Body of pancreas (tissue), 4 donors: ENCODE measurements at places on chromosomes 3 and 15. TPM values are rescaled to one million over a fixed set of nuclear protein-coding genes. Genes with fewer than 3 reads are reported as not detected.

DNA sequence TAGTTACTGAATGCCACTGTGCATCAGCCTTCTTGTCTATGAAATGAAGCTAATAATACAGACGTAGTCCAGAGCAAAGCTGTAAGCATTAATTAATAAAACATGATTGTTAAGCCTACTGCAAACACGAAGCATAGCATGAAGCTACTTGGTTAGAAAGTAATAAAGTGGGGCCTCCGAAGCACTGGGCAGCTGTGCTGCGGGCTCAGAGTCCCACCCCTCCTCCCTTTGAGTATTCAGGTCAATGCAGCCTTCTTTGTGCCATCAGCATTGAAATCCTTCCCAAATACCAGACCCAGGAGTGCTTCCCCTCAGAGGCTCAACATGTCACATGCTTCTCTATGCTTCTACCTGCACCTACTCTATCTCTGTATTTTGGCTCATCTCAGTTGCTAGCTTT is 1112.6 kb downstream of the IGSF11 start:
- H3K27me3 ChIP-seq = no peaks in the 10 kb centered on the region
- no peak overlapping the region for H3K27ac ChIP-seq
- no peaks in the 10 kb centered on the region for H3K36me3 ChIP-seq
- no peak overlapping the region for H3K4me3 ChIP-seq
- no peak for DNase-seq

- no peaks in the 10 kb centered on the region for H3K27me3 ChIP-seq
- H3K27ac ChIP-seq = no peak overlapping the region
- no peaks in the 10 kb centered on the region for H3K36me3 ChIP-seq
- no peak overlapping the region for H3K4me3 ChIP-seq
Measured at GRCh38 chr3:197545101-197545500, 10.7 kb downstream of the BDH1 start.

The CIB1 gene
- 59.0 TPM for total RNA-seq

- DNase-seq = no peak
- H3K4me1 ChIP-seq = no peaks in the 10 kb centered on the region
- H3K4me3 ChIP-seq = no peak overlapping the region
- H3K27me3 ChIP-seq = no peaks in the 10 kb centered on the region
- no peaks in the 10 kb centered on the region for H3K36me3 ChIP-seq
Measured at GRCh38 chr3:171788546-171789351, 21.5 kb downstream of the PLD1 start.

DNA sequence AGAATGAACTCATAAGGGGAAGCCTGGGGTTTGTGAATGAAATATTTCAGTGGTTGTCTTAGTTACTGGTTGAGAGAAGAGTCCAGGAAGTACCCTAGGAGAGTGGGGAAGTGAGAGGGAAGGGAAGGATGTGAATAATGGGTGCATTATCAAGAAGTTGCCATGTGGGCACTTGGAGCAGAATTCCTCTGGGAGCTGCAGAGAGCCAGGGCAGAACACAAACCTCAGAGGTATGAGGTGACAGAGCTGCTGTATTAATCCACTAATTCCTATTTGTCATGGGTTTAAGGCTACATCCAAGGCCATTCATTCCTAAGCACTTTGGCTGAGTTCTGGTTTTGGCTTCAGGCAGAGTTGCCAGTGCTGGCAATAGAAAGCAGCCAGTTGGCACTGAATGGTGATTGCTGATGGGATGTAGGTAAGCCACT is 29.0 kb downstream of the NDUFB4 start:
- no peaks in the 10 kb centered on the region for H3K4me1 ChIP-seq
- no peak overlapping the region for H3K27ac ChIP-seq
- peaks cover 2% of the 10 kb centered on the region for H3K36me3 ChIP-seq
- DNase-seq = peak; percentile 13
- no peaks in the 10 kb centered on the region for H3K27me3 ChIP-seq

DNA sequence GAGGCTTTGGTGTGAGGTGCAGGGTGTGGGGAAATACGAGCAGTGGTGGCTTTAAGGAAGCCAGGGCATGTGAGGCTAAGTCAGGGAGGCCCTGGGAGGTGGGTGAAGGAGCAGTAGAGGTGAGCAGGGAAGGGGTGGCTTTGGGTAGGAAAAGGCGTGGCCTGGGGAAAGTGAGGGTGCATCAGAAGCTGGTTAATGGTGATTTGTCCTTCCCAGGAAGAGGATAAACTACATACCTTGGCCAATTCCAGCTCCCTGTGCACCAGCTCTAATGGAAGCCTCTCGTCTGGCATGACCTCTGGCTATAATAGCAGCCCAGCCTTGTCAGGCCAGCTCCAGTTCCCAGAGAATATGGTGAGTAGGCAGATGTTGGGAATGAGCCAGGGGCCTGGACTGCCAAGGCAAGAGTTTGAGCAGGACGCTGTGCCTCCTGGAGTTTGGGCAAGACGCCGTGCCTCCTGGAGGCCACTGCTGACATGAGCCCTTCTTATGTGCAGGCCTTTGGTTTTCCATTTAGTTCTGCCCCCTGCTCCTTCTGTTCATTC is 41.3 kb downstream of the CDAN1 start:
- H3K4me1 ChIP-seq = no peaks in the 10 kb centered on the region
- no peak overlapping the region for H3K4me3 ChIP-seq
- no peak for DNase-seq
- H3K27me3 ChIP-seq = no peaks in the 10 kb centered on the region

GRCh38 chr3:25427942-25428788 is at the start of gene RARB:
RARB (plus strand) TSS chr3:25428263; CDS start chr3:25428732, 469 bp downstream.
- no peak within 1 kb of the TSS for H3K4me3 ChIP-seq
- peak; percentile 67 for DNase-seq
- H3K27ac ChIP-seq = peak within 1 kb of the TSS; percentile 68
- no peaks in the 10 kb centered on the region for H3K36me3 ChIP-seq

The DALRD3 gene
- total RNA-seq = 72.6 TPM

The PLSCR1 gene
- total RNA-seq = 61.7 TPM

DNA sequence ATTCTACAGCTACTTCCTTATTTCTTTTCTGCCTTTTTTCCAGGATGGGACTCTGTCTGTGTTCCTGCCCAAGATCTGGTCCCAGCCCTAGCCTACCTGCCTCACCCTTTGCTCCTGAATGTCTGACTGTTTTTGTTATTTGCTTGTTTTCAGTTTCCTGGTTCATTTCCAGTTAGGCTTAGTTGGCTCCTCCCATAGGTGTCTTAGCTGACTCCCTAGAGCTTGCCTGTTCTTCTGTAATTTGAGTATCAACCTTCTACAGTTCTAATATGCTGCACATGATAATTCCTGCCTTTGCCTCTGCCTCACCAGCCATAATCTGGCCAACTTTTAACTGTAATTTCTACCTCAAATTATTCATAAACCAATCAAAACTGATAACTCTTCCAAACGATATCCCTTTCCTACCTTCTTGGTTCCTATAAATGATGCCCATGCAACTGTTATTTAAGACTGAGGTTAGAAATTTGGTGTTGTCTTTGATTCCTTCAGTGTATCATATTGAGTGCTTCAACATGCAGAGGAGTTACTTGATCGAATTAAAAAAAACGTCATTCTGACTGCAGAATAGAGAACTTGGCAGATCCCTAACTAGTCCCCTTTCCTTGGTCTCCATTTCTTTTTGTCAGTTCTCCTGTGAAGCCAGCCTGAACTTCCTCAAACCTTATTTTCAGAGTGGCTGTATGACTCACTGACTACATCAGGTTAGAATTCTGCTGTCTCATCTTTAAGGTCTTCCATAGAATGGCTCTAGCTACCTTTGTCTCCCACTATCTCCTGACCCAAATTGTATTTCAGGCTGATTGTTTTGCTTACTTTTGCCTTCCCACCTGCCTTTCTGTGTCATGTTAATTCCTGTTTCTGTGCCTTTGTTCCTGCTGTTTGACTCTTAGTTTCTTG is 8.4 kb downstream of the GOLM2 start:
- H3K36me3 ChIP-seq = no peaks in the 10 kb centered on the region
- H3K4me3 ChIP-seq = no peak overlapping the region
- peak; percentile 18 for DNase-seq
- no peaks in the 10 kb centered on the region for H3K27me3 ChIP-seq
- peak overlapping the region; percentile 40 for H3K27ac ChIP-seq
- peaks cover 30% of the 10 kb centered on the region for H3K4me1 ChIP-seq

The TNNC1 gene
- total RNA-seq = 0.99 TPM

GRCh38 chr3:148957586-148957985 is 33.8 kb upstream of the GYG1 start:
- H3K4me1 ChIP-seq = no peaks in the 10 kb centered on the region
- H3K27ac ChIP-seq = no peak overlapping the region
- no peak overlapping the region for H3K4me3 ChIP-seq
- no peaks in the 10 kb centered on the region for H3K36me3 ChIP-seq

The PROK2 gene
- not detected for total RNA-seq

- H3K36me3 ChIP-seq = no peaks in the 10 kb centered on the region
- no peaks in the 10 kb centered on the region for H3K27me3 ChIP-seq
- no peaks in the 10 kb centered on the region for H3K4me1 ChIP-seq
- no peak overlapping the region for H3K27ac ChIP-seq
Measured at GRCh38 chr3:25834346-25834745, 44.5 kb downstream of the OXSM start.

GRCh38 chr3:159805411-159805772 is 183.2 kb upstream of the IL12A start:
- H3K4me1 ChIP-seq = no peaks in the 10 kb centered on the region
- H3K36me3 ChIP-seq = no peaks in the 10 kb centered on the region

The STAC gene
- not detected for total RNA-seq

GRCh38 chr3:29319262-29319661 is 38.4 kb downstream of the RBMS3 start:
- H3K4me1 ChIP-seq = peaks cover 6% of the 10 kb centered on the region
- DNase-seq = no peak
- no peaks in the 10 kb centered on the region for H3K27me3 ChIP-seq
- no peak overlapping the region for H3K4me3 ChIP-seq

DNA sequence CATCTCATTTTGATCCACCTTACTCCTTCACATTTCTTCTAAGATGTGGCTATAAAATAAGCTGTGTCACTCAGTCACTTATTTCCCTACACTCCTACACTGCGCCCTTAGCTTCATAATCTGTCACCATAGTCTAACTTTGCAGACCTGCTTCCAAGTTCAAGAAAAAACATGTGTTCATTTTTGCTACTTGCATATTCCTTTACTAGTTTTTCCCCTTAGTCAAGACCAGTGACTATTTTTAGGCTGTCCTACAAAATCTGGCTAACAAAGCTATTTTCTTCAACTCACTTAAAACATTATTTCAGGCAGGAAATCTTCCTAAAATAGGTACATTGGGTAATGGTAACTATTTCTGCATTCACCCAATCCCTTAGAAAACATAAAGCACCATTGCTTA is 272.5 kb downstream of the TBC1D5 start:
- no peak for DNase-seq
- no peaks in the 10 kb centered on the region for H3K27me3 ChIP-seq
- no peak overlapping the region for H3K27ac ChIP-seq
- no peak overlapping the region for H3K4me3 ChIP-seq
- H3K4me1 ChIP-seq = no peaks in the 10 kb centered on the region

The CHMP2B gene
- total RNA-seq = 33.3 TPM

The FOXB1 gene
- total RNA-seq = not detected

The LYZL4 gene
- total RNA-seq = not detected

GRCh38 chr3:52202384-52203077 is 4.6 kb downstream of the ALAS1 start:
- H3K27ac ChIP-seq = no peak overlapping the region
- no peaks in the 10 kb centered on the region for H3K27me3 ChIP-seq
- H3K4me3 ChIP-seq = no peak overlapping the region
- peaks cover 24% of the 10 kb centered on the region for H3K4me1 ChIP-seq

The PATL2 gene
- 1.0 TPM for total RNA-seq

GRCh38 chr3:99933971-99934750 is 116.5 kb downstream of the CMSS1 start:
- H3K27ac ChIP-seq = no peak overlapping the region
- no peaks in the 10 kb centered on the region for H3K27me3 ChIP-seq
- no peaks in the 10 kb centered on the region for H3K36me3 ChIP-seq
- no peak overlapping the region for H3K4me3 ChIP-seq
